ENCODE measurements at places on chromosomes 1 and 21. TPM values are rescaled to one million over a fixed set of nuclear protein-coding genes. Genes with fewer than 3 reads are reported as not detected.

Gene IL19
- not detected for total RNA-seq

Gene RNF187
- 67.2 TPM for total RNA-seq

GRCh38 chr1:228285661-228286504 is 78.0 kb downstream of the OBSCN start:
- no peak overlapping the region for H3K27ac ChIP-seq
- peaks cover 16% of the 10 kb centered on the region for H3K36me3 ChIP-seq
- H3K4me1 ChIP-seq = no peaks in the 10 kb centered on the region
- no peaks in the 10 kb centered on the region for H3K27me3 ChIP-seq

Gene NCAM2
- total RNA-seq = 2.6 TPM

- H3K36me3 ChIP-seq = peaks cover 5% of the 10 kb centered on the region
- H3K27me3 ChIP-seq = no peaks in the 10 kb centered on the region
- no peak overlapping the region for H3K27ac ChIP-seq
- DNase-seq = no peak
- no peaks in the 10 kb centered on the region for H3K4me1 ChIP-seq
Observed at GRCh38 chr1:180945551-180945950, 32.9 kb downstream of the KIAA1614 start.

Gene ADAMTS5
- total RNA-seq = 0.99 TPM

GRCh38 chr1:185050823-185051451 is 5.6 kb downstream of the RNF2 start:
- no peak overlapping the region for H3K27ac ChIP-seq
- no peak overlapping the region for H3K4me3 ChIP-seq
- no peak for DNase-seq
- peaks cover 3% of the 10 kb centered on the region for H3K4me1 ChIP-seq
- peaks cover 6% of the 10 kb centered on the region for H3K36me3 ChIP-seq
- H3K27me3 ChIP-seq = no peaks in the 10 kb centered on the region

Gene IQGAP3
- total RNA-seq = 24.5 TPM

Gene ARHGEF16
- total RNA-seq = 48.1 TPM

Gene CELF3
- 0.90 TPM for total RNA-seq

DNA sequence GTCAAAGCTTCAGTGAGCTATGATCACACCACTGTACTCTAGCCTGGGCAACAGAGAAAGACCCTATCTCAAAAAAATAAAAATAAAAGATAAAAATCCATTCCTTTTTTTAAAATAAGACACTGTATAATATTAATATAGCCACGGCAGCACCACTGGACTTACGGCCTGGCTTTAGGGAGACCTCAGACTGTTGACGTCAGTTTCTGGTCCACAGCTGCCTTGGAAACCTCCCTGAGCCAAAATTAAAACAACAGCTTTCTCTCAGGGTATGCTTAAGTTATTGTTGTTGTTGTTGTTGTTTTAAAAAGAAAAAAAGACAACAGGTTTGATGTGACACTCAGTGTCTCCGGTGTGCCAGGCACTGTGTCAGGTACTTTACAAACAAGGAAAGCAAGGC is 42.0 kb downstream of the CAPZB start:
- H3K4me3 ChIP-seq = no peak overlapping the region
- DNase-seq = no peak
- peaks cover 2% of the 10 kb centered on the region for H3K36me3 ChIP-seq
- peaks cover 5% of the 10 kb centered on the region for H3K4me1 ChIP-seq
- H3K27me3 ChIP-seq = no peaks in the 10 kb centered on the region
- H3K27ac ChIP-seq = no peak overlapping the region

Measured in H9 (cell line).